Thoracic aorta (tissue), 2 donors: ENCODE measurements at places on chromosomes 4 and X. TPM values are rescaled to one million over a fixed set of nuclear protein-coding genes. Genes with fewer than 3 reads are reported as not detected.

GRCh38 chrX:130184168-130184567, 12.4 kb downstream of the RAB33A start:
- no peak for DNase-seq

DNA sequence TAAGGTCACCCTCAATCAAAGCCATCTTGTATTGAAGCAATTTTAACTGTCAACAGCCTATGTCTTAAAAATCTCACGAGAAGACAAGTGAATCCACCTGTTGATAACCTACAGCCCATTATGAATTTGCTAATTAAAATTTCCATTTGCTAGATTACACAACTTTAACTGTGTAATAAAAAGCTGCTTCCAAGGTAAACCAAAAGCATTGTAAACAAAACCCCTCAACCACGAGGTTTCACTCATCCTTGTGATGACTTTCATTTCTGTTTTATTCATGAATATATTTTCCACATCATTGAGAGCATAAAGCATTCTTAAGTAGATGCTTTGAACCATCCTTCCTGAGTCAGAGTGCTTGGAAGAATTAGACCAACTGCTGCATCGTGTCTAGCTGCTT, 217.5 kb upstream of the GYPA start:
- no peak for DNase-seq

GRCh38 chr4:88208156-88208555, 49.7 kb upstream of the ABCG2 start:
- no peak for DNase-seq

DNA sequence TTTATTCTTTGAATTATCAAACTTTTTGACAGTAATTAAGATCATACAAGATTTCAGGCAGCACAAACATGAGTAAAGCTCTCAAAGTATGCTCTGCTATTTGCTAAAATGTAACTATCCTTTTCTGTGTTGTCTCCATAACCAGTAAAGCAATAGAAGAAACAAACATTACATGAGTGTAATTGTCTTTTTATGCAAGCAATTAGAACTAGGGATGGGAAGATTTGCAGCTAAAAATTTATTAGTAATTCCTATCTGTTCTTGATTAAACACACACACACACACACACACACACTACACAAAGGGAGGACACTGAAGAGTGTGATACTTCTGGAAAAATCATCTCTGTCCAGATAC, 512.9 kb downstream of the FAT4 start:
- no peak for DNase-seq

DNA sequence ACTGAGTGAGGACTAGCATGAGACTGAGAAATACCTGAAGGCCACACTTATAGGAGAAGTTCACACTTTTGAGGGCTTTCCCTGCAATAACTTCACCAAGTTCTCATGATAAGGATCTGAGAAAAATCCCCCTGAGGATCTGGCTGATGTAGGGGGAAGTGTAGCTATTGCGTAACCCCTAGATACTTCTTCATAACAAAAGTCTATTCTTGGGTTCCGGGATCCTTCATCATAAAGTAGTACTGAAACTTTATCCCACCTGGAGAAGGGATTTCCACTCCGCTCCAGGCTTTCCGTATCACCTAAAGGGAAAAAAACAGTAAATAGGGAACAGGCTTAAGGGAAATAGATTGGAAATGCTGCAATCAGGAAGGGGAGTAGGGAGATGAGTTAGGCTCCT, 13.3 kb downstream of the USP27X start:
- no peak for DNase-seq

GRCh38 chrX:48683411-48683982, at the start of gene WAS:
WAS (plus strand) TSS chrX:48683799; CDS start chrX:48683854, 55 bp downstream.
- DNase-seq, result no peak

DNA sequence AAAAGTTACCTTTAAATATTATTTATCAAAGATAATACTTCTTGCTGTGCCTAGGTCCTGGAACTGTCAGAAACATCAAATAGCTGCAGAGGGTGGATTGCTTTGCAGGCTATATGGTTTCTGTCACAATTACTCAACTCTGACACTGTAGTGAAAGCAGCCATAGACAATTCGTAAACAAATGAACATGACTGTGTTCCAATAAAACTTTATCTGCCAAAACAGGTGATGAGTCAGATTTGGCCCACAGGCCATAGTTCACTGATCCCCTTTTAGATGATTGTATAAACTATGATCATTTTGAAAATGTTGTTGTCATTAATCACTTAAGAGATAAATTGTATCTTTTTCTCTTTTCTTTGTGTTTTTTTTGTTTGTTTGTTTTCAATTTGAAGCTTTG, 8.4 kb upstream of the MEPE start:
- no peak for DNase-seq

DNA sequence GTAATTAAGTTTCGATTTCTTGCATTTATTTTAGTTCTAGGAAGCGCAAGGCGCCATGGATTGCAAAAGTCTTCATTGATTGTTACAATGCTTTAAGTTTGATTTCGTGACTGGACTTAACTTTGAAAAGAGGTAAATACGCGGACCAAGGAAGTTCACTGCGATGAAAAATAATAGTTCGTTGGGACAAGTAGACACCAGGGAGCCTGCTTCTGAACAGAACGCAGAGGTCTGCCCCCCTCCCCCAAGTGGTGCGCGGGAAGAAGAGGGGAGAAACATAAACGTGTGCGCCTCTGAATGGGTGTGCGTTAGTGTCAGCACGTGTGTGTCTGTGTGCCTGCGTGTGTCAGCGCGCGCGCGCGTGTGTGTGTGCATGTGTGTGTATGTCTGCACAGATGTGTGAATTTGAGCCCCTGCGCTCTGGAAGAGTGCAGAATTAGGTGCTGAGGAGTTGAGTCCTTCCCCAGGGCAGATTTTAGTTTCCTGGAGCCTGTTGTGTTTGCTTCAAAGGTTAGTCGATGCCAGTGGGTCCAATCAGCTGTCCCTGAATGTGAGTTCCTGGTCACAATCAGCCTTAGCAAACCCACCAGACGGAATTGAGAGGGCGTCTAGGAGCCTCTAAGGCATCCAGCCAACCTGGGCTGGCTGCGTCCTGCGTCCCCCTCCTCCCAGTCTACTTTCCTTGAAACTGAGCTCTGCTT, 5.8 kb upstream of the POU4F2 start:
- no peak for DNase-seq

DNA sequence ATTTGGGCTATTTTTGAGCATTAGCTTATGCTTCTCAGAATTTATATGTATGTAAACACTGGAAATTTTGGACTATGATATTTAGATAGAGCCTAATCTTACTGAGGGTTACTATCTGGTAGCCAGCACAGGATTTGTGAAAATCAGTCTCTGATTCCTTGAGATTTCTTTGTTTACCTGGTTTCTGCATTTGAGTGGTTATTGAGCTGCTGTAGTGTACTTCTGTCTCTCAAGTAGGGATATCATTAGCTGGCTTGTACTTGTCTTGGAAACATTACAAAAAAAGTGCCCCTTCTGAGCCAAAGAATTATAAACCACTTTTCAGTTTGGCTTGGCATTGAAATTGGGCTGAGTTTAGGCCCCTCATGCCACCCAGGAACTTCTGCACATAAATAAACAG, 49.7 kb downstream of the TLL1 start:
- DNase-seq, result no peak

- no peak for DNase-seq
Measured at GRCh38 chrX:123525123-123525725, 207.6 kb downstream of the THOC2 start.

TRPC5OS gene
- total RNA-seq, result not detected

ZNF157 gene
- total RNA-seq, result not detected

CNKSR2 gene
- total RNA-seq, result 5.3 TPM

MTM1 gene
- total RNA-seq, result 18.8 TPM

LAGE3 gene
- 2.1 TPM for total RNA-seq
